ENCODE measurements at places on chromosomes 4 and X.

GRCh38 chr4:128076464-128076863, 15.4 kb downstream of the LARP1B start:
- DNase-seq, result no peak

- DNase-seq, result no peak
These were observed 265.9 kb downstream of the ADAMTS3 start for GRCh38 chr4:72302981-72303704.

- no peak for DNase-seq
These were observed 180.5 kb downstream of the EFHC2 start for GRCh38 chrX:44162964-44163475.

GRCh38 chr4:125961626-125962025, 646.9 kb downstream of the FAT4 start:
- no peak for DNase-seq

GRCh38 chr4:155679343-155679742, 12.7 kb downstream of the GUCY1A1 start:
- no peak for DNase-seq

DNA sequence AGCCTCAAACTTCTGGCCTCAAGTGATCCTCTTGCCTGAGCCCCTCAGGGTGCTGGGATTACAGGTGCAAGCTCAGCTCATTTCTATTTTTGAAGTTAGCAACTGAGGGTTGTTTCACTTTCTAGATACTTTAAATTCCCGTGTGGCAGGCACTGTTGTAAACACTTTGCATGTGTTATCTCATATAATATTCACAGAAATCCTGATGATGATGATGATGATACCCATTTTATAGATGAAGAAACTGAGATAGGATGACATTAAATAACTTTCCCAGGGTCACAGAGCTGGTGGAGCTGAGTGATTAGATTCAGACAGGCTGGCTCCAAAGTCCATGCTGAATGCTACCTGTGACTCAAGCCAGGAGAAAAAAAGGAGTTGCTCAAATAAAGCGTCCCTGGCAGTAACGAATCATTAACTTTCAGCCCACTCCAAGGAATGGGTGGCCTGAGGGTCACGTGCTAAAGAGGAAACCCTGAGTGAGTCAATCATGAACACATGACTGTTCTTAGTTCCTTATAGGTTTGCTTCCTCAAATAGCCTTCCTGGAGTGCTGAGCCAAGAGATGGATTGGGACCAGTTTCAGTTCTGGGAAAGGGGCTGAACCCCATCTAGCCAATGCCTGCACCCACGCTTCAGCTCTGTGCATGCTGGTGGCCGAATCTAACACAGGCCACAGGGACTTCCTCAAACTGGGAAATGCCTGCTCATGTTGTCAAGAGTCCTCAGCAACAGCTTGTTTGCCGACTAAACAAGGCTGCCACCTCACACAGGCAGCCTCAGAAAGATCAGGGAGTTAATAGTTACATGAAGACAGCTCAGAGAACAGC, 52.8 kb downstream of the RBM47 start:
- no peak for DNase-seq

GRCh38 chr4:70724463-70724862, 2.7 kb downstream of the RUFY3 start:
- DNase-seq, result no peak

Measured in stimulated activated CD4-positive, alpha-beta T cell treated with anti-CD3 and anti-CD28 coated beads, TNF-alpha, amount 100 ng/mL, for 1 hour (primary cell).